ENCODE measurements at places on chromosomes 6 and 20.

GRCh38 chr20:16441546-16442164 lies 131.6 kb downstream of the KIF16B start:
- DNase-seq: no peak

DNA sequence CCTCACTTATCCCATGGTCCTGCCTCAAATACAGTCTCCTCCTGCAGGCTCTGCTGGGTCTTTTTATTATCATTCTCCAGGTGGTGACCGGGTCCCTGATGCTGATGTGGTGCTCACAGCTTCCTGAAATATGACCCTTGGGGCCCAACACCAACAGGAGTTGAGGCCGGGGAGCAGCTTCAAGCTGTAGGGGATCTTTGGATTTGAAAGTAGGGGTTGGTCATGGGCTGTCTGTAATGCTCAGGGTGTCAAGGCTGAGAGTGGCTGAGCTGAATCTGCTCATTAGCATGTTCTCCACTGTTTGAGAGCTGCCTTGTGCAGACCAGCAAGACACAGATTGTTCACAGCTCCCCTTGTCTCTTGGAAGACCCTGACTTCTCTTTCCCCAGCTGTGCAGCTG lies 35.5 kb downstream of the HLA-F start:
- DNase-seq: no peak

GRCh38 chr20:44532259-44532980 lies 10.6 kb upstream of the SERINC3 start:
- no peak for DNase-seq

GRCh38 chr6:13425943-13426931 lies 61.2 kb downstream of the GFOD1 start:
- peak; percentile 16 for DNase-seq

DNA sequence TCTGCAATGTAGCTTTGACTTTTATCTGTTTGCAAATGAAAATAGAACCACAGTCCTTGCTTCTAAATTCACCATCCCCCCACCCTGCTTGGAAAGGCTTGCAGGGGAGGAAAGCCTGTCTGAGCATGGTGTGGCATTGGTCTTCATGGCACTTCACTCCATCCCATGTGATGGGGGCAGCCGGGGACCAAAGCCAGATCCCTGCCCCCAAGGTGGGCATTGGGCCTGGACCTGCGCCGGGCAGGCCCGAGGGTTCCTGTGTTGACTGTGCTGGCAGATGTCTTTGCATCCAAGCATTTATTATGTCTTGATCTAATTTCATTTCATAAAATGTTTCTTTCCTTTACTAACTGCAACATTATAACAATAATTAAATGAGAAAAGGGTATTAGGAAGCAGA lies 120.0 kb downstream of the SYNDIG1 start:
- DNase-seq: no peak
